ENCODE measurements at places on chromosomes 13 and 19. TPM values are rescaled to one million over a fixed set of nuclear protein-coding genes. Genes with fewer than 3 reads are reported as not detected.

DNA sequence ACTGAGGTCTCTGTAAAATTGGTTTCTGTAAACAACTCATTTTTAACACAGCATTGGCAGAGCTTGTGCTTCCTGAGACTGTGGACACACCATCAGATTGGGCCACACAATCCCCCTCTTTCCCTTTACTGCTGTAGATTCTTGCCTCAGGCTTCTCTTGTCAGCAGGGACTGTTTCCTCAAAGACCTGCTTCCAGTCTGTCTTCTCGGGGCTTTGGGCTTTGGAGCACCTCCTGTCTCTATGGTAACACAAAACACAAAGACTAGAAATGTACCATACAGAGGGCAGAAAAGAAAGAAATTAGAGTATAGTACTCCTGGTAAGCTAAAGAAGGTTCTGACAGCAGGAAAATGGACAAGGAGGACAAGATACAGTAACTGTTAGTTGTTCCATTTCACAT is 484.5 kb downstream of the DIAPH3 start:
- DNase-seq, result no peak

DNA sequence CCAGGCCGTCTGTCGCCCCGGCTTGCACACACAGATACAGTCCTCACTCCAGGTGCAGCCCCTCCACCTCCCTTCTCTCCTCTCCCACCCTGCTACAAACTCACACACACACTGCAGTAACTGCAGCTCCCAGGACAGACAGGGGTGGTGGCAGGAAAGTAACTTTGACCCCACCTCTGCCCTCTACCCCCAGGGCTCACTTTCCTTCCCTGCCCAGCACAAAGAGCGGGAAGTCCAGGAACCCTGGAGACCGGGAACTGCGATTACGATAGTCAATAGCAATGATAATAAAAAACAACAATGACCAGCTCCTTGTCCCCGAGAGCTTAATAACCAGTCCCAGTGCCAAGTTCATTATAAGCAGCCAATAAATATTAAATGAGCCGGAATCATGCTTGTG is at the start of gene CEACAM20:
Gene CEACAM20 (minus strand): TSS at position 140 of the 400 bp plus-strand sequence. CDS start 166 bp downstream, outside the sequence.
- no peak for DNase-seq

GRCh38 chr19:17329366-17330261 is 5.0 kb downstream of the ANO8 start:
- no peak for DNase-seq

GRCh38 chr13:98761126-98761985 is 8.9 kb upstream of the SLC15A1 start:
- peak; percentile 37 for DNase-seq

DNA sequence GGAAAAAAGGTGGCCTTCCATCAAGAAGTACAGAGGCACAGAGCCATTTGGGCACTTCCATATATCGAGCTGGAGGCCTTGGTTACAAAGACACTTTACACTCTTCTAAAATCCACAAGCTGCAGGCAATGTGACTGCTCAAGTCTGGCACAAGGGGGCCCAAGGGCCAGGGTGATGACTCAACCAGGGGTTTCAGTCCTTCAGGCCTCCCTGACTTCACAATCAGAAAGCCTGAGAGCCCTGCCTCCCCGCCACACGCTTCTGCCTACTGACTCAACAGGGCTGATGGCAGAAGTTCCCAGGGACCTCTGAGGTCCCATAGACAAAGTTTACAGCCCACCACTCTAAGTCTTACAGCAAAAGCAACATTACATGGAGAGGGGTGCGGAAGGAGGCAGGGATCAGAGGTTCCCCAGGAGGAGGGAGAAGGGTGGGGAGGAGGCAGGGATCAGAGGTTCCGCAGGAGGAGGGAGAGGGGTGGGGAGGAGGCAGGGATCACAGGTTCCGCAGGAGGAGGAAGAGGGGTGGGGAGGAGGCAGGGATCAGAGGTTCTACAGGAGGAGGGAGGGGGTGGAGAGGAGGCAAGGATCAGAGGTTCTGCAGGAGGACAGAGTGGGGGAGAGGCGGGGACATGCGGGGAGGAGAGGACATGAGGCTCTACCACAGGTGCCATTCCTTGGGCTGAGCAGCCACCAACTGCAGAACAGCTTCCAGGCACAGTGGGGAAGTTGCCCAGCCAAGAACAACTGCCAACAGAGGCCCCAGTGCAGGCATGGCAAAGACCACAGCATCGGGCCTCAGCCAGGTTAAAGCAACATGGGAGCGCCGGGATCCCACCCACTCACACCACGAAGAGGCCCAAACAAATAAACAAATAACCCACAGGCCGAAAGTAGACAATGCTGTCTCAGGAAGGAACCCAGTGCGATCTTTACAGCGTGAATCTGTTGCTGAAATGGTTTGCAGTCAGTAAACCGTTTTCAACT is 52.0 kb downstream of the SLC7A1 start:
- DNase-seq, result peak; percentile 51

- no peak for DNase-seq
Measured at GRCh38 chr19:34493649-34494044, 12.1 kb downstream of the WTIP start.

GRCh38 chr19:7417671-7418324 is 69.1 kb downstream of the ARHGEF18 start:
- DNase-seq, result no peak

The TEKTIP1 gene
- 10.9 TPM for total RNA-seq

The FUT6 gene
- total RNA-seq, result not detected

The TEX26 gene
- total RNA-seq, result not detected

The DCT gene
- 0.44 TPM for total RNA-seq

The TMPRSS9 gene
- 0.17 TPM for total RNA-seq

The GADD45B gene
- 191 TPM for total RNA-seq

The HIPK4 gene
- not detected for total RNA-seq

The EVI5L gene
- total RNA-seq, result 10.2 TPM
